ENCODE measurements at places on chromosomes 12 and 14.
A peak's percentile ranks its signal among the peaks of the same experiment; 100 is the strongest.

- no peak for DNase-seq
Observed at GRCh38 chr14:31411218-31411727, 9.1 kb downstream of the HEATR5A start.

- DNase-seq, result no peak
Observed at GRCh38 chr12:122610207-122610606, 83.2 kb downstream of the KNTC1 start.

- DNase-seq, result no peak
Observed at GRCh38 chr14:104724407-104724980, 465 bp downstream of the ADSS1 start.

DNA sequence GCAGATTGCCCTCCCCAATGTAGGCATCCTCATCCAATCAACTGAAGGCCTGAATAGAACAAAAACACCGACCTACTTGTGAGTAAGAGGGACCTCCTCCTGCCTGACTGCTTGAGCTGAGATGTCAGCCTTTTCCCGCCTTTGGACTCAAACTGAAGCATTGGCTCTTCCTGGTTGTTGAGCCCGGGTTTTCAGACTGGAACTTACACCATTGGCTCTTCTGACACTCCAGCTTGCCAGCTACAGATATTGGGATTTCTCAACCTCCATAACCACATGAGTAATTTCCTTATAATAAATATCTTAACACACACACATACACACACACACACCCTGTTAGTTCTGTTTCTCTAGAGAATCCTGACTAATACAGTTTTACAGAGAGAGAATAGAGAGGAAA lies 173.4 kb upstream of the NTF3 start:
- DNase-seq, result no peak

GRCh38 chr14:91350483-91350812 lies 67.2 kb downstream of the CCDC88C start:
- DNase-seq, result no peak

DNA sequence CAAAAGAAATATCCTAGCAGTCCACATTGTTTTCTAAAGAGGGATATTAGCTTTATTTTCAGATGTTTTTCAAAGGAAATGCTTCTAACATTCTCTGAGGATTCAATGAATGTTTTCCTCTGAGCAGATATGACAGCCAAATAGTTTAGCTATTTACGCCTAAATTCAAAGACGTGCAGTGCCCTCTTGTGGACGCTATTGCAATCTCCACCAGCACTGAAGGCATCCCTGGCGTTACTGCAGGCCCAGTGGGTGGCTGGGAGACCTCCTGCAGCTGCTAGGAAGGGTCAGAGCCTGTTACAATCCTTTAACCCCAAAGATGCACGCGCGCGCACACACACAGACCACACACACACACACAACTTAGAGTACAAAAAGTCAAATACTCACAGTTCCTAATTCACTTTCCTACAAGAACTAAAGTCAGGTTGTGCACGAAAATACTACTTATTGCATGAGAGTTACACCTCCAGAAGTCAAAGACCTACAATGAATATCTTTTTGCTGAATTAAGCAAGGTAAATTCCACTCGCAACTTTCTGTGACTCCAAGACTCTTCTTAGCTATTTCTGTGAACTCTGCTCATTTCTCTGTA lies 589.3 kb upstream of the TMEM132C start:
- peak; percentile 31 for DNase-seq

DNA sequence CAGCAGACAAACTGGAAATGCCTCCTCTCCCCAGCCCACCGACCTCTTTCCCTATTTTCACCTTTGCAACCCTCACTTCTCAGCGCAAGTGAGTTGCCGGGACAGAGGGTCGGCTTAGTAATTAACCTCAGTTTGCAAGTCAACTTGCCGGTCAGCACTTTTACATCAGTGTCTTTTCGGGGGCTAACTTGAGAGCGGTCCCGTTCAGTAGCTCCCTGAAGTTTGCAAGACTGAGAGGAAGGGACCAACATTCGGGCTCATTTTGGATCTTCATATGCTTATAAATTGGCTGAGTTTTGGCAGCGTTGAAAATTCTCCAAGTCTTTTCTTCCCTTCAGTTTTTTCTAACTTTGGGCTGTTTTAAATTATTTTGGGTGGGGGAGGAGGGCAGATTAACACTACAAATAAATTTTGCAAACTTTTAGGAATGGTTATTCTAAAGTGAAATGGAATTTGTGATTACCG lies 846 bp downstream of the BRMS1L start:
- DNase-seq, result no peak

- no peak for DNase-seq
Observed at GRCh38 chr12:90999527-90999926, 5.2 kb downstream of the EPYC start.

GRCh38 chr14:92459950-92460421 lies 53.6 kb upstream of the RIN3 start:
- DNase-seq, result no peak

GRCh38 chr12:122927756-122928403 lies 32.0 kb upstream of the VPS37B start:
- no peak for DNase-seq

- DNase-seq, result no peak
Observed at GRCh38 chr14:98162856-98163805, 1108.9 kb downstream of the BCL11B start.

DNA sequence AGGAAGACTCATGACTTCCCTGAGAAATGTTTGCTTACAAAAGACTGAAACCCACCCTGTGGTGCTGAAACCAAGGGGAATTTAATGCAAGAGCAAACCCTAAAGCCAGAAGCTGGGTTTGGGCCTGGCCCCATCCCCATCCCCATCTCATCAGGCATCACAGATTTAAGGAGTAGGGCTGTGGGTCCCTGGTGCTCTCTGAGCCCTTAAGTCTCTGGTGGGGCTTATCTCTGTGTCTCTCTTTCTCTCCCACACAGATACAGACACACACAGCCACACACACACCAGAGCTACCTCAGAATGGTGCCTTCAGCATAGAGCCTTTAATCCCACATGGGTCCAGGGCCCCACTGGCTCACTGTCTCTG lies 237.1 kb downstream of the SLC41A2 start:
- no peak for DNase-seq

- DNase-seq, result peak; percentile 38
Observed at GRCh38 chr12:32312049-32312670, 87.2 kb upstream of the FGD4 start.

- DNase-seq, result no peak
Observed at GRCh38 chr14:23696701-23697239, 60.6 kb downstream of the DHRS2 start.

GRCh38 chr12:29719381-29719780 lies 64.4 kb downstream of the TMTC1 start:
- DNase-seq, result no peak

DNA sequence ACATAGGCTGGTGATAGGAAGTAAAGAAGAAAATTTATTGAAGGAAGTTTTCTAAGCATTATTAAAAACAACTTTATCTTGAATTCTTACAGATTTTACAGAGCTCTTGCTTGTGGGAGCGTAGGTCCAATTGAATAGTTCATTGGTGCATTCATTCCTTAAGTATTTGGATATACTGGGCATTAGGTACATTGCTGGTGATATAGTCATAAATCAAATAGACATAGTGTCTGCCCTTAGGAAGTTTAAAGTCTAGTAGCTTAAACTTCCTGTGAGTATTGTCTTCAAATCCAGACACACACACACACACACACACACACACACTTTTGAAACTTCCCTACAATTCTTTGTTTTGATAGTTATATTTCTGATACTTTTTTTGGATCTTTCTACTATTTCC lies 226.7 kb downstream of the FUT8 start:
- DNase-seq, result no peak

- DNase-seq, result no peak
Observed at GRCh38 chr14:23439107-23439835, 3.8 kb upstream of the MYH7 start.

DNA sequence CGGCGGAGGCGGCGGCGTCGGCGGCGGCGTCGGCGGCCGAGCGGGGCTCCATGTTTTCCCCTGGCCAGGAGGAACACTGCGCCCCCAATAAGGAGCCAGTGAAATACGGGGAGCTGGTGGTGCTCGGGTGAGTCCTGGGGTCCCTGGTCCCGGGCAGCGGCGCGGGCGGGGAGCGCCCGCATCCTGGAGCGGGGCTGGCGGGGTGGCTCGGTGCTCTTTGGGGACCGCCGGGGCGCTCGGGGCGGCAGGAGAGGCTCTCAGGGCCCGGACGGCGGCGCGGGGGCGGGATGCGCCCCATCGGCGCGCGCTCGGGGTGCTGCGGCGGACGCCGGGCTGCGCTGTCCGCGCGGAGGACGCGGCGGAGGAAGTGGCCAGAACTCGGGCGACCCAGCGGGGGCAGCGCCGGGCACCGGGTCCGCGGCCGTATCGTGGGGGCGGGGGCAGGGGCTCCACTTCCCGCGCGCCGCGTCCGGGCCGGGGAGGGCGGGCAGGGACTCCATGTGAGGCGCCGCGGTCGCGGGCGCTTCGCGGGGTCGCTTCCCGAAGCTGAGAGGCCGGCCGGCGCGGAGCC lies 485 bp downstream of the PELI2 start:
- peak; percentile 20 for DNase-seq

DNA sequence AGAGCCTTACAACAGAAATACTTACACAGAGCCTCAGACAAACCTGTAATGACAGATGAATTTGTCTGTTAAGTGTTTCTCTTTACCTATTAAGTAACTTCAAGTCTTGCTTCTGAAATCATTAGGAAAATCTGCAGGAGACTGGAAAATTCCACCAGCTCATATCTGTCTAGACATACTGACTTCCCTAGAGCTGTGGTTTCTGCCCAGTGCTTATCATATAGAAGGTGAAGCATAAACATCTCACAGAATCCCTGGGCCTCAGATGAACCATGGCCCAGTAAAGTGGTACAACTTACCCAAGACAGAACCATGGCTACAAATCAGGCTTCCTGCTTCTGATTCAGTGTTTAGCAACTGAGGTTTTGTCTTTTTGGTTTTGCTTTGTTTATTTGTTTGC lies 91.6 kb downstream of the EGLN3 start:
- no peak for DNase-seq

- peak; percentile 3 for DNase-seq
Observed at GRCh38 chr12:82326905-82327503, 31.2 kb downstream of the CCDC59 start.

GRCh38 chr14:87940894-87941293 lies 52.1 kb downstream of the GALC start:
- DNase-seq, result no peak

GRCh38 chr14:29220072-29220471 lies 453.5 kb downstream of the FOXG1 start:
- DNase-seq, result no peak

- no peak for DNase-seq
Observed at GRCh38 chr12:9701380-9702154, 31.3 kb downstream of the CLECL1 start.

GRCh38 chr12:31117203-31118011 lies 43.7 kb downstream of the DDX11 start:
- DNase-seq, result peak; percentile 65

GRCh38 chr12:49529414-49529813 lies 9.4 kb upstream of the KCNH3 start:
- DNase-seq, result peak; percentile 25

- no peak for DNase-seq
Observed at GRCh38 chr12:61869796-61870195, 390.4 kb upstream of the USP15 start.

- DNase-seq, result no peak
Observed at GRCh38 chr12:73445658-73446324, 1091.8 kb upstream of the ATXN7L3B start.

- DNase-seq, result no peak
Observed at GRCh38 chr14:83712418-83713129, 1817.4 kb upstream of the FLRT2 start.

DNA sequence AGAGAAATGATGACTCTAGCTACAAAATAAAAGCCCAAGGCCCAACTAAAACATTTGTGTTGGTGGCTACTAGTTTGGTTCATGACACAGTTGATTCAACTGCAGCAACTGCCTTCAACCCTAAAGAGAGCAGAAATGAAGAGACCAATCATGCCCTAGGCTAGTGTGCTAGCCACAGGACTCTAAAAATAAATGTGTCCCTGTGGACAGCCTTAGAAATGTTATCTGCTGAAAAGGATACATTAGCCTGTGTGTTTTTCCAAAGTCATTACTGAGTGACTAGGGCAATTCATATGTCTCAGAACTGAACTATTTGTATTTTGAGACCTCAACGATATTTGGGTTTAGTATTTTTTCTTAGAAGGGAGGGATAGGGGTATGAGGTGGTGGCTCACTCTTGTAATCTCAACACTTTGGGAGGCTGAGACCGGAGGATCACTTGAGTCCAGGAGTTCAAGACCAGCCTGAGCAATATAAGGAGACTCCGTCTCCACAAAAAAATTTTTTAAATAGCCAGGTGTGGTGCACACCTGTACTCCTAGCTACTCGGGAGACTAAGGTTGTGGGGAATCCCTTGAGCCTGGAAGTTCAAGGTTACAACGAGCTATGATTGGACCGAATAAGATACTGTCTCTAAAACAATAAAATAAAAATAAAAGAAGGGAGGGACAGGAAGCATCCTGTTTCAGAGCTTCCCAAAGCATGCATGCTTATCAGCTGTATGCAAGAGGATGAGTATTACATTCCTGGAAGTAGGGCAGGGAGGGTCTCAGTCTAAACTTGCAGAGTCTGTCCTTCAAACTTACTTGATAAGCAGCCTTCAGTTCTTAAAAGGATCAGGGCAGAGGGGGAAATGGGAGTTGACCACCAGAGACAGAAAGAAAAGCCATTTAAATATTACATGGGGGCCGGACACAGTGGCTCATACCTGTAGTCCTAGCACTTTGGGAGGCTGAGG lies 29.6 kb upstream of the NAP1L1 start:
- DNase-seq, result no peak

DNA sequence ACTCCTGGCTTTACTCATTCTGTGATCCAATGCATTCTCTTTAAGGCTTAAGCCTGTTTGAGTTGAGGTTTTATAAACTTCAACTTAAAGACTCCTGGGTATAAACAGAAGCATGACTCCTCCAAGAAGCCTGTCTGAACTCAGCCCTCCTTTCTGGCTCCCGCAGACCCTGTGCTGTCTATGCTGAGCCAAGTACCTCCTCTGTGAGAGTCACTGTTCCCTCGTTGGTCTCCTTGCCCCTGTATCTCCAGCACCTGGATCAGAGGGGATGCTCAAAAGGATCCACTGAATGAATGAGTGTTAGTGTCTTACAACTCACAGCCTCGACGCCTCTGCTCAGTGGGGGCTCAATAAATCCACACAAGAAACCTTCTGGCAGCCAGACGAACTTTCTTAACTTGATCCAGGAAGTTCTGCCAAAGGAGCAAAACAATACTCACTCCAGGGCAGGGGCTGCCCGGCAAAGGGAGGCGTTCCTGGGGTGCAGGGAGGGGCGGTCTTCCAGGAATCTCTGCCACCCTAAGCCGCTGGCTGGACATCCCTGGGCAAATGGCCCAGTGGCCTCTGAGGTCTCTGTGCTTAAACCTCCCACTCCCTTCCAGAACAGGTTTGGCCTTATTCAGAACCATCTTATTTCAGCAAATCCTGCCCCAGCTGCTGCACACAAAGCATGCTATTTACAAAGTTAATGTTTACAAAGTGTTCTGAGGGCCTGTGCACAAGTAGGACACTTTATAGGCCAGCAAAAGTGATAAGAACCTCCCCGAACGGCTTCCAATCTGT lies 32.9 kb downstream of the MAP1LC3B2 start:
- DNase-seq, result no peak

GRCh38 chr14:32607399-32607798 lies 278.3 kb downstream of the AKAP6 start:
- no peak for DNase-seq
